G401 (cell line): ENCODE measurements at places on chromosomes 1 and 21. TPM values are rescaled to one million over a fixed set of nuclear protein-coding genes. Genes with fewer than 3 reads are reported as not detected.

The HUNK gene
- 0.06 and 0.07 TPM in 2 replicates for total RNA-seq

The FMO3 gene
- 0.12 TPM in 1 of 2 replicates, not detected in the other for total RNA-seq

The LRRN2 gene
- total RNA-seq: 0.12 and 0.44 TPM in 2 replicates

The TCP10L gene
- total RNA-seq: 0.74 TPM in 1 of 2 replicates, not detected in the other

The AGT gene
- total RNA-seq: not detected in 2 replicates

The STMN1 gene
- 130 and 147 TPM in 2 replicates for total RNA-seq

The S100A9 gene
- total RNA-seq: 1.1 and 14.0 TPM in 2 replicates

The COL8A2 gene
- 0.47 TPM in 1 of 2 replicates, not detected in the other for total RNA-seq

The GUCA2B gene
- not detected in 2 replicates for total RNA-seq

The BEND5 gene
- total RNA-seq: not detected in 2 replicates

- peak; percentile 79 for DNase-seq
Measured at GRCh38 chr1:14597343-14598006, 1.0 kb upstream of the KAZN start.

GRCh38 chr1:248775441-248775840 lies 19.9 kb upstream of the LYPD8 start:
- no peak for DNase-seq

- DNase-seq: no peak
Measured at GRCh38 chr1:207361889-207362288, 40.4 kb downstream of the CD55 start.

- peak; percentile 76 for DNase-seq
Measured at GRCh38 chr1:233393926-233394680, 66.6 kb downstream of the MAP3K21 start.

DNA sequence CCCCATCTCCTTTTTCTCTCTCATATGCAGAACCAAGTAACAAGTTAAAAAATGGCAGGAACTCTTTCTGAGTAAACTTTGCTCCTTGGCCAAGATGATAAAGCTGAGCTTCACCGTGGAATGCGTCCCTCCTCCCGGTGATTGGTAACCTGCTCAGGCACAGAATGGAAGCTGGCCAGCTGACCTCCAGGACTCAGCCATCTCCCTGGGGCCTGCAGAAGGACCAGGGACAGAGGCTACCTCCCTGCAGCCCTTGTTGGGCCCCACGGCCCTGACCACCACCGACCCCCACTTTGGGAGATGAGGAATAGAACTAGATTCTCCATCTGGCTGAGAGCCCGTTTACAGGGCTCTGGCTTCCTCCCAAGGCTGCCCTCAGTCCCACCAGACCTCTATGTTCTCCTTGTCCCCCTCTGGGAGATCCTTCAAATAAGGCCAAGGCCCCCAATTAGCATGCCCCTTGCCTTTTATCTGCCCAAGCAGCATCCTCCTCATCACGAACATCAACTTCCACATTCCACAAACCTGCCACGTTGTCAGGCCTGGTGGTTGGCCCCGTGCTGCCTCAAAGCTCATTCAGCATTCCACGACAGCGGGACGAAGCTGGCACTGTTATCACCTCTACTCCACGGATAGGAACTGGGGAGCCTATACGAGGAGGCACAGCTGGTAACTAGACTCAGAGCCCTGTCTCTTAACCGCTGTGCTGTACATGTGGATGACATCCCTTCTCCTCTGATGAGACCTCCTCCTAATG lies 74.2 kb downstream of the CD34 start:
- DNase-seq: no peak

DNA sequence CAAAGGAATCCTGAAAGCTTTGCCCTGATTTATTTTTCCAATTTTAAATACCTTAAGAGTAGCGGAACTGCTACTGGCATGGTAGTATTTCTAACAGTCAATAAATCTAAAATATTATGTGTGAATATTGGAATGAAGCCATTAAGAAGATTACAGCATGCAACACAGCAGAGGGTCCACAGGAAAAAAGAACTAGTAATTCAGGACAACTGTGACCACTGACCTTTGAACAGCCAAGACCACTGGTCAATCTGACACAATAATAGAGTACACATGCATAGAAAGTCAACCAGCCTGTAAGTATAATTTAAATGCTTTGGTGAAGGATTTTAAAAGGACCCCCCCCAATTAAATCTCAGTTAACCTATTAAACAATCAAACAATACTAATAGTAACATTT lies 171.0 kb downstream of the DENND1B start:
- no peak for DNase-seq

GRCh38 chr1:72433591-72433990 lies 151.3 kb upstream of the NEGR1 start:
- no peak for DNase-seq

DNA sequence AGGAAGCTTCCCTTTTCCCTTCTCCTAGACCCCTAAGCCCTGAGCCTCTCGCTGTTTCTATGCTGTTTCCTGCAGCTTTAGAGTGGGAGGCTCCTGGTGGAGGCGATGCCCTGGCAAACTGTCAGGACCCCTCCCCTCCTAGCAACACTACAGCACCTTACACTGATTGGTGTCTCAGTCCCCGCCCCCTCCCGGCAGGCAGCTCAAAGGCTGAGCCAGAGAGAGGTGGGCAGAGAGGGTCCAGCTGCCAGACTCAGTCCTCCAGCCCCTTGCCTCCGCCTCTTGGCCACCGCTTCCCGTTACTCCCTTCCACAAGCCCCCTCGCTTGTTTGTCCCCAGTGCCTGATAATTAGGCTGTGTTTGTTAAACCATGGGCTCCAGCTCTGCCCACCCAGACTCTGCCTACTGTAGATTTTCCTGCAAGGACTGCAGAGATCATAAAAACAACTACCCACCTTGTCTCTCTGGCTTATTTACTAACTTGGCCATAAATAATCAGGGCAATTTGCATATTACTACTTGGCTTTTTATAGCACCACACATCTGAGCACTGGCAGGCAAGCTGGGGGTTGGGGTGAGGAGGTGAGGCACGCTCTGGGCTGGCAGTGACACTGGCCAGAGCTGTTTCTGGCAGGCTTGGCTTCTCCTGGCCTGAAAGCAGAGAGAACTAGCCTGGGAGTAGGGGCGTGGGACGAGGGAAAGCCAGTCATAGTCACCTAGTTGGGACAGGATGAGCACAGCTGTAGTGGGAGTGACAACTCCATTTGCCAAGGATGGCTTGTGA lies 107.5 kb downstream of the CSMD2 start:
- no peak for DNase-seq

- no peak for DNase-seq
Measured at GRCh38 chr1:93595266-93595665, 86.4 kb downstream of the BCAR3 start.

GRCh38 chr1:27632387-27633297 lies 2.3 kb downstream of the FGR start:
- no peak for DNase-seq

- DNase-seq: no peak
Measured at GRCh38 chr1:12630946-12631530, 12.8 kb upstream of the AADACL4 start.

GRCh38 chr1:60875138-60875537 lies 207.2 kb upstream of the NFIA start:
- DNase-seq: no peak

DNA sequence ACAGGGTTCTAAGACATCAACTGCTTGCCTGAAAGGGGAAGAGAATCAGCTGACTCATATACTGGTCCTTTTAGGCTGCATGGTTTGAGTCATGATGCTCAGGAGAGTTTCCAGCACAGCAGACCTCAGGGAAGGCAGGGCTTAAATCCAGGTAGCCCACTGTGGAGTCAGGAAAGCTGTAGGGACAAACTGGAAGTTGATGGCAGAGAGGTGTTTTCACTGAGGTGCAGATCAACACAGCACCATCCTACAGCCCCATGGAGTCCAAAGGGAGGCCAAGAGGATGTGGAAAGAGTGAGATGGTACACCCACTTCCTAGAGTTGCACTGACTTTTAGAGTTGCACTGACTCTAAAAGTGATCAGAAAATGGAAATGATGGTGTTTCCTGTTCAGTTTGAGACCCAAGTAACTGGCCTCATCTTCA lies 252.4 kb upstream of the DUSP10 start:
- no peak for DNase-seq

GRCh38 chr1:230236301-230237008 lies 169.4 kb downstream of the GALNT2 start:
- no peak for DNase-seq

GRCh38 chr21:31957631-31958030 lies 84.8 kb downstream of the HUNK start:
- no peak for DNase-seq

- no peak for DNase-seq
Measured at GRCh38 chr1:201181323-201181722, 9.3 kb upstream of the IGFN1 start.

DNA sequence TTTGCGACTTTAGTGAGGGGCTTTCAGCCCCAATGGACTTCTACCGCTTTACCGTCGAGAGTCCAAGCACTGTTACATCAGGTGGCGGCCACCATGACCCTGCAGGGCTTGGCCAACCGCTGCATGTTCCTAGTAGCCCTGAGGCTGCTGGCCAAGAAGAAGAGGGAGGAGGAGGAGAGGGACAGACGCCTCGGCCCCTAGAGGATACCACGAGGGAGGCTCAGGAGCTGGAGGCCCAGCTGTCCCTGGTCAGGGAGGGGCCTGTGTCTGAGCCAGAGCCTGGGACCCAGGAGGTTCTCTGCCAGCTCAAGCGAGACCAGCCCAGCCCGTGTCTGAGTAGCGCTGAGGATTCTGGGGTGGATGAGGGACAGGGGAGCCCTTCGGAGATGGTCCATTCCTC lies 8.6 kb upstream of the SLC25A34 start:
- no peak for DNase-seq

DNA sequence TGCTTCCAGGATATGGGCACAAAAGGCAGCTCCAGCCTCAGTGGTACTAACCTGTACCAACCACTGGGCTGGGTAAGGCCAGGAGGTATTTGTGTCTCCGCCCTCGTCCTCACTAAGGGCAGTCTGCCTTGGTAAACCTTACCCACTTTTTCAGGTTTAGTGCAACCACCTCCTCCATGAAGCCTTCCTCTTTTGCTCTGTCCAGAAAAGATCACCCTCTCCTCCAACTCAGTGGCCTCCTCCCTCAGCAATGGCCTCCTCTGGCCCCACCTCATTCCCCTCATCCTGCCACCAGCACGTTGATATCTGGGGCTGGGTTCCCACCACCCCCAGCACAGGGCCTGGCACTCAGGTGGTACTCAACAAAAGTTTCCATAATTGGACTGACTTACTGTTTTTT lies 161.5 kb downstream of the GRIK3 start:
- no peak for DNase-seq

DNA sequence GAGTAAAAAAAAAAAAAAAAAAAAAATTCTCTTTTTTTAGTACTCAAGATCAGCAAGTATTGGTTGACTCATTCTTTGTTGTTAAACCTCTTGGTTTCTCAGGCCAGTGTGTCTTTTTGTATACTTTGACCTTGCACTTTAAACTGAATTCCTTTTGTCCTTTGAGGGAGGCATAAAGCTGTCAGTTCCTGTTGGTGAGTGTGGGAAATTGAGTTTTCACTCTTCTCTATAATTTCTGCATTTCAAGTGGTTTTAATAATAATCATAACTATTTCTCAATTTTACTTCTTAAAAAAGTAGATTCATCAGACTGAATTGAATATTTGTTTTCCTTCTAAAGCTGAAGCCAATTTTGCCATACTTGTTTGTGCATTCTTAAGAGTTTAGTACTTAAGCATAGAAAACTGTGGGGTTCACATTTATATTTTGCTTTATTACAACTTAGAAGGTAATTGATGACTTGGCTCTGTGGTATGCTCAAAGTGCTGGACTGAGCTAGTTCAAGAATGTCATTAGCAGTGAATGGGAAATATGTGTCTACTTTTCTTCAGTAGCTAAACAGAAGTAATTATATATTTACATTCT lies 43.4 kb downstream of the ITSN1 start:
- DNase-seq: no peak

DNA sequence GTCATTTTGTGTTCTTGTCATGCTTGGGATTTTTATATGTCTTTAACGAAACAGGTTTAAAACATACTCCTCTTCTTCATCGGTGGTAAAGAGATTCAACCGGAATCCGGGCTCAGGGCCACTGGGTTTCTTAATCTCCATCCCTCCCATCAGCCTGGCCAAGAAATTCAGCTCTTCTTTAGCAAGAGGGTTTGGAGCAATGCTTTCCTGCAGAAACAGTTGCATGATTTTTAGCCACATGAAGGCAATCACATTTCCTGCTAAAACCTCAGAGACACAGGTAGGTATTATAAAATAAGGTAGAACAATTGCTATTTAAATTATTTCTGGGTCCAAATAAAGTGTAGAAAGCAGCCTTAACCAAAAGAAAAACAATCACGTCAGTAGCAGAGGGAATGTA lies 22.7 kb upstream of the LSM10 start:
- no peak for DNase-seq

- peak; percentile 22 for DNase-seq
Measured at GRCh38 chr1:48469616-48470480, 2.2 kb downstream of the SPATA6 start.

DNA sequence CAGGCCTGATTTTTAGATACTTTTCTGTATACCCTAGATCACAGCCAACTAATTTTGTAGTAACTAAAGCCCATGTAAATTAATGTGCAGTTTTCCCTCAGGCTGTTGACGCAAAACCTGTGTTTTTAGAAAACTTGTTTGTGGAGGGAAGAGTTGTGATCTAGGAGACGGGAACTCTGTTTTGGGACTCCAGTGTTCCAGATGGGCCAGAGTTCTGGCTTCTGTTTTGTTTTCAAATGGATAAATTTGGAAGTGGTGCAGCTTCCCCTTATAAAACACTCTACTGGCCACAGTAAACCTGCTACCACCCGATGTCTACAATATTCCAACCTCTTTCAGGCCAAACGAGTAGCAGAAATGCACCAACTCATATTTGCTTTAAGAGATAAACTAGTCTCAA lies 13.6 kb upstream of the GPR88 start:
- DNase-seq: no peak

- DNase-seq: no peak
Measured at GRCh38 chr21:27565364-27565763, 598.5 kb upstream of the ADAMTS5 start.

GRCh38 chr21:42848932-42849758 lies 30.2 kb downstream of the WDR4 start:
- DNase-seq: no peak

GRCh38 chr21:14554948-14555347 lies 8.8 kb upstream of the SAMSN1 start:
- no peak for DNase-seq

DNA sequence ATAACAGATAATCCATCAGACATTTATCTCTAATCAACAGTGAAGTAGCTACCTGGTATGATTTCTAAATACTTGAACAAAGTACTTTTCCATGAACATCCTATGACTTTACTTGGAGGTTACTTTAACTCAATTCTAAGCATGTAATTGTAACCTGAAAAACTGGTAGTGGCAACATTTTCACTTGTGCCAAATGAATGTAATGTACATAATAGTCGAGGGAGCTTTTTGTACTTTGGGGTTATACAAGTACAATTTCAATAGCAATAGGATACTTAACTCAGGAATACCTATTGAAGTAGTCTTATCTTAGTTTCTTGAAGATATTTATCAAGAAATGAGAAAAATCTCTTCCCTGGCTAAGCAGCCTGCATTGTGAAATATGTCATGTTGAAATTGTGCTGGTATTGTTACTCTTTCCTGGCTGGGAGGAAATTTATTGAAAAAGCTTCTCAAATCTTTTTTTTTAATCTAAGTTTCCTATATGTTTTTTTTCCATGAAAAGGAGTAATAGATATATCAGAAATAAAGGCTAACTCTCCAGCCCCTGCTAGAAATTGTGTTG lies 33.7 kb upstream of the CACYBP start:
- peak; percentile 52 for DNase-seq
